ENCODE measurements at places on chromosomes 12 and 14.

DNA sequence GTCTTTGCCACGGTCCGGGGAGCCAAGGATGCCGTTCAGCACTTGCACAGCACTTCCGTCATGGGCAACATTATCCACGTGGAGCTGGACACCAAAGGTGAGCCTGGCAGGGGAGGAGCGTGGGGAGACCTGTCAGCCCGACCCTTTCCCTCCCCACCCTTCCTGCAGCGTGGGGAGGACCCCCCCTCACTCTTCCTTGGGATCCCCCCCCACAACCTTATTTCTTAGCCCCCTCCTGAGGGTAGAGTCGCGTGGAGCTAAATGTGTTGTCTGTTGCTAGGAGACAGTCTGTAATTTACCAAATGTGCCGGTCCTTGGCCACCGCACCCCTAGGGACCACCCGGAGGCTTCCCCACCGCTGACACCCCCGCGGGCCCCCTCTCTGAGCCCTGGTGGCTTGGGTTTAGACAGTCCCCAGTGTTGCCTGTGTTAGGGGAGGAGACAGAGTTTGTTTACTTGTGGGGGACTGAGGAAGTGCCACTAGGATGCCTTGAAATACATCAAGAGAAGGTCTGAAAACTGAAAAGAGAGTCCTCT is 2.3 kb downstream of the SETD1B start:
- DNase-seq: no peak

- DNase-seq: peak; percentile 14
Observed at GRCh38 chr12:132419631-132420246, 70.2 kb upstream of the FBRSL1 start.

DNA sequence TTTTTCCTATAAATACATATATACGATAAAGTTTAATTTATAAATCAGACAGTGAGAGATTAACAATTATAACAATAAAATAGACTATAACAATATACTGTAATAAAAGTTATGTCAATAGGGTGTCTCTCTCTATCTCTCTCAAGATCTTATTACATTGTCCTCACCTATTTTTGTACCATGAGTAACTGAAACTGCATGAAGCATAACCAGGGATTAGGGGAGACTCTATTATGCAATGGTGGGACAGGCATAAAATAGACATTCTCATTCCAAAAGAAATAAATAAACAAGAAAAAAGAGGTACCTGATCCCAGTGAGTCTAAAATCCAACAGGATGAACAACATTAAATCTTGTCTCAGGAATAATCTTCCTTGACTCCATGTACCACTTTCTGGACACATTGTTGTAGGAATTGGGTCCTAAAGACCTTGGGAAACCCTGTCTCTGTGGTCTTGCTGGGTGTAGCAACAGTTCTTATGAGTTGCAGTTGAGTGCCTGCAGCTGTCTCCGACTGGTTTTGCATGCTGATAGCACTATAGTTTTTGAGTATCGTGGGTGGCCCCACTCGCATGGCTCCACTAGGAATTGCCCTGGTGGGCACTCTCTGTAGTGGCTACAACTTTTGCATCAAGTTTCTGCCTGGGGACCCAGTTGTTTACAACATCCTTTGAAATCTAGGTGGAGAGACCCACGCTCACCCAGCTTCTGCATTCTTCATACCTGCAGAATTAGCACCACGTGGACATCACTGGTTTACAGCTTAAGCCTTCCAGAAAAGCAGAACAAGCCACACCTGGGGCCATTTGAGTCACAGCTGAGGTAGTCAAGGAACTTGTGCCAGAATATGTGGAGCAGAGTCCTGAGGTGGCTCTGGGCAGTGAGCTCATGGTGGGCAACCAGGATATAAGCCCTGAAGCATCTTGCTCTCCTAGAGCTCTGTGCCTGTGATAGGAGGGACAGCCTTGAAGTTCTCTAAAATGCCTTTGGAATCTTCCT is 204.7 kb downstream of the KITLG start:
- no peak for DNase-seq

- DNase-seq: no peak
Observed at GRCh38 chr12:31491241-31491794, 99.6 kb downstream of the DENND5B start.

- DNase-seq: no peak
Observed at GRCh38 chr12:65825183-65825506, 862 bp downstream of the HMGA2 start.
